Activated T-cell treated with anti-CD3 and anti-CD28 coated beads for 4 hours (primary cell): ENCODE measurements at places on chromosomes 5 and 9.

GRCh38 chr9:37986771-37987258 lies 82.2 kb downstream of the SHB start:
- DNase-seq: no peak

DNA sequence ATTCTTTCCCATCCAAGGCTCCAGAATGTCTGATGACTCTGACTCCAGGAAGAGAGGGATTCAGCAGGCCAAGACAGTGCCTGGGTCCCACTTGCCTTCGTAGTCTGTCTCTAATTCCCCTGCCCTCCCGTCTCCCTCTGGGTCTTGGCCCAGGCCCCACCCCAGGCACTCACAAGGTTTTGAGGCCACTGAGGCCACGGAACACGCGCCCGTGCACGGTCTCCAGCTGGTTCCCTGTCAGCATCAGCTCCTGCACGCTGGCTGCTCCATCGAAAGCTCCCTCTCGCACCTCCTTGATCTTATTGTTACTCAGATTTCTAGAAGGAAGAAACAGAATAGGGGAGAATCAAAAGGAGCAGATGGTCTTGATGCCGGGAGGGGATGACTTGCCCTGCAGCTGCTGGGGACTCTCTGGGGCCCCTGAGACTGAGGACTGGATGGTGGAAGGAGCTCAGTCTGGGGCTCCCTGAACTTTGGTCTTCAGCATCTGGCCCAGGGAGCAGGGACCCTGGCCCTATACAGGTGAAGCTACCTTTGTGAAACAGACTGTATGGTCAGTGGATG lies 174.6 kb upstream of the PANK3 start:
- no peak for DNase-seq

DNA sequence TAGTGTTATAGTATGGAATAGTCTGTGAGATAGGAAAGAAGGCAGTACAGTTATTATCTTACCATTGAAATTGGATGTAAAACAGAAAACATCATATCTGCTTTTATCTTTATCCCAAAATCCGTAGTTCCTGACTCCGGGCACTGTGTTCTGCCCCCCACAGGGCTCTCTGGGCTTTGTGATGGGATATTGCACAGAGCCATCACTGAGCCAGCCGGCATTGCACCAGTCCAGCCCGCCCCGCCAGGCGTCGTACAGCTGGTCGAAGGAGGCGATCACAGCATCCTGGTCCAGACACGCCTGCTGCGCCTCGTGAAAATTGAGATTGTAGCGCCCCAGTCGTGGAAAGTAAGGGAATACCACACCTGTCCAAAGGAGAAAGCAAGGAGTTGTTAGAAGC lies 76.4 kb downstream of the HAPLN1 start:
- DNase-seq: no peak

GRCh38 chr9:2363781-2364180 lies 257.8 kb upstream of the VLDLR start:
- DNase-seq: no peak

GRCh38 chr9:109600142-109600541 lies 102.0 kb upstream of the PTPN3 start:
- no peak for DNase-seq

GRCh38 chr9:113675475-113675941 lies 200.6 kb upstream of the ZNF618 start:
- no peak for DNase-seq

- no peak for DNase-seq
Measured at GRCh38 chr5:137935694-137936093, 46.4 kb downstream of the PKD2L2 start.

DNA sequence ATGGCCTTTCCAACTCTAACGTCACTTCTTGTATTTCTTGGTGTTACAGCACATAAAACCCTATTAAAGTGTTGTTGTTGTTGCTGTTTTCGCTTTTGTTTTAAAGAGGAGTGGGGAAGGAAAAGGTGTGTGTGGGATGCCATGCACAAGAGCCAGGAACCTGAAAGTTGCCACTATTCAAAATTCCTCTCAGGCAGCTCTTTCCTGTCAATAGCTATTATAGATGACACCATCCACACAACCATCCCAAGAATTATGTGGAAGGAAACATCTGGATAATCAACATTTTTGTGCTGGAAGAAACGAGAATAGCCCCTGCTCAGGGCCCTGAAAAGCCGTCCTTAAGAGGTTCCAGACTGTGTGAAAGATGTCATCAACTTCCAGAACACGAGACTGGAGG lies 79.3 kb downstream of the SHB start:
- no peak for DNase-seq

DNA sequence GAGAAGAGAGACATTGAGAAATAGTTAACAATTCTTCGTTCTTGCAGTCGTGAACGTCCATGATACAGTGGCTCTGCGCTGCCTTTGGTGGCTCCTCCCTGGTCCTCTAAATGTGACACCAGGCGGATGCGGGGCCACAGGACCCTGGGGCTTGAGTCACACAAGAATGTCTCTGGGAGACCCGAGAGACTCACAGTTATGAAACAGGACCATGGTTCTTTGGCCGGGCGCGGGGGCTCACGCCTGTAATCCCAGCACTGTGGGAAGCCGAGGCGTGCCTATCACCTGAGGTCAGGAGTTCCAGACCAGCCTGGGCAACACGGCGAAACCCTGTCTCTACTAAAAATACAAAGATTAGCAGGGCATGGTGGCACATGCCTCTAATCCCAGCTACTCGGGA lies 767 bp upstream of the ZDHHC11 start:
- no peak for DNase-seq

DNA sequence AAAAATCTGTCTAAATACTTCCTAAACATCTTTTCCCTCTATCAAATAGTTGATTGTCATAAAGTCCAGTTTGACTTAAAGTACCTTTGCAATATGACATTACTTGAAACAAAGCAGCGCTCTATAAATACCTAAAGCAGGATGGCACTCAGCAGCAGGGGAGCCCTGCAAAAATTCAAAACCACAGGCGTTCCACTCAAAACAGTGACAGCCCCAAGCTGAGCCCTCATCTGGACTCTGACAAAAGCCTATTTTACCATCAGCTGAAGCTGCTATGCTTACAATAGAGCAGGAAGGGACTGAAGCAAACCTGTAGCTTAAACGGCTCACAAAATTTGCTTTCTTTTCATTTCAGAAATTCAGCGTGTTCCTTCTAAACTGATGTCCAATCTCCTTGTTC lies 11.5 kb downstream of the GABRA6 start:
- no peak for DNase-seq

DNA sequence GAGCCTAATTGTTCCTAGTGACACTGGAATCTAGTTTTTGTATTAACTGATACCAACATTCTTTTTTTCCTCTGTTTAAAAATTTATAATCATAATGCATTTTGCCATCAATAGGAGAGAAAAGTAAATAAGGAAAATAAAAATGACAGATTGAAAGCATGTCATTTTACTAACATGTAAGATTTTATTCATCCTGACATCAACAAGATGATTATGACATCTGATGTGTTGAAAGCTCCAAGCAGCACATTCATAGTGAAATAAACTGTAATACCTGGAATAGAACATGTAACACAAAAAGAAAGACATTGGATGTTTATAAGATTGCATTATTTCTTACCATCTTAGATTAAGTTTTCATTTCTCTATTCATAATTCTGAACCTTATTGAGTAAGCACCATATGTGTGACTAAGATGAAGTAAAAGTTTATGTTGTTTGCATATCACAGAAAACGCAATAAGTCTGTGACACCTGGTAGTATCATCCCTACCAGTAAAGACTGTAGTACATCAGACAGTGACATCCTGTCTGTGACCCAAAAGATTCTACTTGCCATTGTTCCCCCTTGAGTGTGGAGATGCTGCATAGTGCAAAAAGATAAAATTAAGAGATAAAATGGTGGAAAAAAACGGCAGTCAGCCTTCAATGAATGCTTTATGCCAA lies 225.6 kb downstream of the PCSK5 start:
- no peak for DNase-seq

GRCh38 chr5:133639850-133640528 lies 27.6 kb upstream of the FSTL4 start:
- no peak for DNase-seq

GRCh38 chr9:128254855-128255759 lies 20.7 kb downstream of the GOLGA2 start:
- peak; percentile 33 for DNase-seq

DNA sequence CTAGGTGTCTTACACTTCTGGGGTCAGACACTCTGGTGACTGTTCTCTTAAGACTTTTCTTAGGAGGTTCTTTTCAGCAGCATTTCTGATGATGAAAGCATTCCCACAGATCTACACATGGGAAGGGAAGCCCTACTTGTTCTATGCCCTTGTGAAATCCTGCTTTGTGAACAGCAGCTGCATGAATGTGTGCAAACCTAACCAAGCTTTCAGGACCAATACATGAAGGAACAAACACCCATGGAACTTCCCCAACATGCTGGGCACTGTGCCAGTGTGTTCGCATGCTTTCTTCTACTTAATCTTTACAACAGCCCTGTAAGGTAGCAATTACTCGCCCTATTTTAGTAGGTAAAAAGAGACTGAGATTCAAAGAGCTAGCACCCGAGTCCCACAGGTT lies 439.9 kb upstream of the KLF4 start:
- no peak for DNase-seq

DNA sequence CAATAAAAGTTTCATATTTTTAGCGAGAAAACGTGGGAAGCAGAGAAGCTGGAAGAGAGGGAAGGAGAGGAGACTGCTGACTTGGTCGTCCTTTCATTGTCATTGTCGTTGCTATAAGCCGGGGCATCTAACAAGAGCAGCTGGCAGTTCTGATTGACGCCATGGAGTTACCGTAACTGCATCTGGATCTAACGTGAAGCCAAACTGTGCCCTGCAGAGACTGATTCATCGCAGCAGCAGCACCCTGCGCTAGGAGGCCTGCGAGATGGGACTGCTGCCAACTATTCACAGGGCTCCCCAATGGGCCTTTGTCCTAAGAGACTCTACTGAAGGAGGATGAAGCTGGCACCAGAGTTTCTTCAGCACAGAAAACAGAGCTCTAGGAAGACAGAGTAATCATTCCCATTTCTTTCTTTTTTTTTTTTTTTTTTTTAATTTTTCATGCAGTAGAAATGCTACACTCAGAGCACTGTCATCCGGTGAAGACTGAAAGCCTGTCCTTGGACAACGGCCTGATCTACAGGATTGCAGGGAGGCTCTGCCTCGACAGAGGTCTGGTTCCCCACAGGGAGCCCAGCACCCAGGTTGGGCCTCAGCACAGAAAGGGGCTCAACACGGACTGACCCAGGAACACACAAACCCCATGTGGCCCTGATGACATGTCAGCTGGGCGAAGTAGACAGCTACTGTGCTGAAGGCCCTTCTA lies 47.8 kb downstream of the RETREG1 start:
- no peak for DNase-seq

DNA sequence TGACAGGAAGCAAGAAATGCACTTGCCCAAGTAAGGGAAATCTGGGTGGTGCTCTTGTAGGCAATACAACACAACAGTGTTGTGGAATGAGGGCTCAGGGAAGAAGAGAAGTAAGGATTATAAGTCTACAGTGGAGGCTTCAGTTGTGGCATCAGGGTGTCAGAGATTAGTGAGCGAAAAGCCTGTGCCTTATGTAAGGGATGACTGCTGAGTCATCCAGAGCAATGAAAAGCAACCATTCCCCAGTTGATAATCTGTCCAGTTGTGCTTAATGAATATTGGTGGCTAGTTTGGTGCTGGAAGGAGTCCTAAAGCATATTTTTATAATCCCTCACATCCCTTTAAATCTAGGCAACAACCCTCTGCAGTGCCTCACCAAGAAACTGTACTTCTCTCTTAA lies 42.0 kb downstream of the FBXO38 start:
- no peak for DNase-seq

DNA sequence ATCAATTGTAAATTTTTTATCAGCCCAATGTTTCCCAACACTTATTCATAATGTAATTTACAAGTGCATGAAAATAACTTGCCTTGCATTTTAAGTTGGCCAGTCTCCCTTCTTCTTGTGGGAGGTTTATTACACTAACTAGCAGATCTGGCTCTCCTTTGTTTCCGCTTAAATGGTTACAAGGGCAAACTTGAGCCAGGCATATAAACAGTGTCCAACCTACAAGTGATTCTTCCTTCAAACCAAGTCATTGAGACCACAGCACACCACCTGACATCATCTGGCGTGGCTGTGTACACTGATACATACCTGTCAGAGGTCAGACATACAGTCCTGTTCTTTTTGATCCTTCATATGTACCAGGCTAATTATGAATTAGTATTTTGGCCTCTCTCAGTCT lies 80.1 kb downstream of the ALDH1A1 start:
- no peak for DNase-seq

DNA sequence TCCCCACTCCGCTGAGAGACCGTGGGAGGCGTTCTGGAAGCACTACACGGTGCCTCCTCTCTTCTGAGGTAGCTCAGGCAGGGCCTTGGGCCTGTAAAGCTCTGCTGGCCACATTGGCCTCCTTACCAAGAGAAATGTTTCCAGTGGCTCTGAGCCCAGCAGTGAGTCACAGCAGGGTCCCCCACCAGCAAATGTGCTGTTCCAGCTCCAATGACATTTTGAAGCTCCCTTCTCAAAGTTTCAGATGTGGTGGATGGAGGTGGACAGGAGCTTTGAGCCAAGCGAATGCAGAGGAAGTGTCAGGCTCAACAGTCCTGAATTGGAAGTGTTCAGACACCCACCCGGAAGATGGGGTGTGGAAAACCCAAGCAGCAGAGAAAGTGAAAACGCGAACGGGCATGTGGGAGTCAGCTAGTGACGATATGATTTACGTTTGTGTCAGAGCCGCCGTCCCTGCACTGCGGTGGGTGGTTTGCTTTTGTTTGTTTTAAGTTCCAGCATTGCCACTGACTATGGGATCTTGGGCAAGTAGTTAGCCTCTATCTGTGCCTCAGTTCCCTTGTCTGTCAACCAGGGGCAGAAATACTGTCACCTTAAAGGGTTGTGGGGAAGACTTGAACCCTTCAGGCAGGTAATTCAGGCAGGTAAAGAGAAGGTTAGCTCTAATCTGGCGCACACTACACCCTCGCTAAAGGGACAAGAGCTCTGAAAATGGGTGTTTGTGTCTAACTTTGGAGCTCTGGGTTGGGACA lies 38.2 kb downstream of the C5orf15 start:
- DNase-seq: peak; percentile 64

DNA sequence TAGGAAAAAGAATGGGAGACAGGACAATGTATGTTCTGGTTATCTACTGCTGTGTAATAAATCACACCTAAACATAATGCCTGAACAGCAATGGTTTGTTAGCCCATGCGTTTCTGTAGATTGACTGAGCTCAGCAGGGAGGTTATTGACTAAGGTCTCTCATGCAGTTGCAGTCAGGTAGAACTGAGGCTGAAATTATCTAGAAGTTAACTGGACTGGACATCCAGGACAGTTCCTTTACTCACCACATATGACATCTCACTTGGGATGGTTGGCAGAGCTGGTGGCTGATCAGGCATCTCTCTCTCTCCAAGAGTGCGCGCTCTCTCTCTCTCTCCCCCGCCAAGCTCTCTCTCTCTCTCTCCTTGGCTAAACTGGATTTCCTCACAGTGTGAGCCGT lies 8.9 kb upstream of the FOXB2 start:
- no peak for DNase-seq

GRCh38 chr5:171808951-171809350 lies 23.3 kb downstream of the SMIM23 start:
- DNase-seq: no peak

DNA sequence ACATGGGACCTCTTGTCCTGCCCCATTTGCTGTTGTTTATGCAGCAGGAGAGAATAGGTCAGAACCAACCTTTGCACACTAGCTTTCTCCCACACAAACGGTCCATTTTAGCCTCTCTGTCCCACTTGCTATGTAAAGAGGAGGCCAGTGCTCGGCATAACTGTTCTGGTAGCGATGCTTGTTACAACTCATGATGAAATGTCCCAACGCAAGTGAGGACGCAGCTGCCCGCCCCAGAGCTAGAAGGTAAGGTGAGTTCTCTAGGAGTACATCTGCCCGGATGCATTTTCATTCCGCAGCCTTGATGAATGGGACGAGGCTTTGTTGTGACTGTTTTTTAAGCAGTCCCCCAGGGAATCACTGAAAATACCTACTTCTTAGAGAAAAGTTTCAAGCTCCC lies 14.1 kb downstream of the S1PR3 start:
- DNase-seq: no peak
